Stimulated activated CD8-positive, alpha-beta memory T cell treated with anti-CD3 and anti-CD28 coated beads, Interleukin-7, amount 100 ng/mL, for 1 hour (primary cell): ENCODE measurements at places on chromosomes 11 and 22.

DNA sequence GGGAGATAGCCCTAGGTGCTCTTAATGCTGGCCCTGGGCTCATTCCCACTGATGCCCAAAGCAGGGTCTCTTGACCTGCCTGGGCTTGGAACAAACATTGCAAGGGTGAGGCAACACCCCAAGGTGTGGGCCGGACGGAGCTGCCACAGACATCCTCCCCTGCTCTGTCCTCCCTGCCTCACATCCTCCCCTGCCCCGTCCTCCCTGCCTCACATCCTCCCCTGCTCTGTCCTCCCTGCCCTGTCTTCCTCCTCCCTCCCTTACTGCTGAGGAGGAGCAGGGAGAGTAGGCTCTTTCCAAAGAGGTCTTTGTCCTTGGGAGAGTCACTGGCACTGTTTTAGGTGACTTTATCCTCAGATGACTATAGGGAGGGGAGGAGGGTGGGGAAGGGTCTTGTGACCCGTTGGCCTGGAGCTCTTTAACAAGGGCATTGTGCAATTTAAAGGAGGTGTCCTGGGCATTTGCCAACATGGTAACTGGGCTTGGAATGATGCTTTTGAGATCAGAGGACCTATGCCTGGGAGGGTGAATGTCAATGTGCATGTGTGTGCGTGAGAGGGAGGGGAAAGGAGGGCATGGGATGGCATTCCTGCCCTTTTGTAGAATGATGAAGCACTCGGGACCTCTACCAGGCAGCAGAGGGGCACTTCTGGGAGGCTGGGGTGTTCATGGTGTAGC lies 700 bp downstream of the FAM180B start:
- no peak for DNase-seq

DNA sequence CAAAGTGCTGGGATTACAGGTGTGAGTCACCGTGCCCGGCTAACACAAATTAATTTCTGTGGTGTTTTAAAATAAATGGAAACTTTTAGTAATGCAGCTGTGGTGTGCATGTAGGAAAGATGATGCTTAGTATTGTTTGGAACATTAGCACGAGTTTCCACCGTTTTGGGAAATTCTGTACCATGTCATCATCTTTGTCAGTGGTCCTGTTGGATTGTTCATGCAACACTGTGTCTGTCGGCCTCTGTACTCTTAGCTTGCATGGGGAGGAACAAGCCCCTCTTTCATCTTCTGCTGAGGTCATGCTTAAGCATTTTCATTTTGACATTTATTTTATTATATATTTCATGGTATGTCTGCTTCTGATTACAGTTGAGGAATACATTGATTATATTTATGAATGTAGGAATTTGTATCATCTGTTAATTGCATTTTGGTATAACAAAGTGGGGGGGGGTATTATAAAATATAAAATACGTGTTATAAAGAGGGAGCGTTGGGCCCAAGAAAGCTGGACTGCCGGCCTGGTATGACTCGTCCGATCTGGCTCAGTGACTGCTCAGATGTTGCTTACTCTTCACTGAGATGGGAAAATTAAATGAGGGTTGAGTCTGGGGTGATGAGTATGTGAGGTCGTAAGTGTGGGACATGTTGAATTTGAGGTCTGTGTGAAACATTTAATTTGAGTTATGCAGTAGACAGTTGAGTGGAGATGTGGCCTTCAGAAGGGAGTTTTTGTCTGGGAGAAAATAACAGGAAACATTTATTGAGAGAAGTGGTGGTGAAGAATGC lies 28.7 kb downstream of the CECR2 start:
- no peak for DNase-seq

DNA sequence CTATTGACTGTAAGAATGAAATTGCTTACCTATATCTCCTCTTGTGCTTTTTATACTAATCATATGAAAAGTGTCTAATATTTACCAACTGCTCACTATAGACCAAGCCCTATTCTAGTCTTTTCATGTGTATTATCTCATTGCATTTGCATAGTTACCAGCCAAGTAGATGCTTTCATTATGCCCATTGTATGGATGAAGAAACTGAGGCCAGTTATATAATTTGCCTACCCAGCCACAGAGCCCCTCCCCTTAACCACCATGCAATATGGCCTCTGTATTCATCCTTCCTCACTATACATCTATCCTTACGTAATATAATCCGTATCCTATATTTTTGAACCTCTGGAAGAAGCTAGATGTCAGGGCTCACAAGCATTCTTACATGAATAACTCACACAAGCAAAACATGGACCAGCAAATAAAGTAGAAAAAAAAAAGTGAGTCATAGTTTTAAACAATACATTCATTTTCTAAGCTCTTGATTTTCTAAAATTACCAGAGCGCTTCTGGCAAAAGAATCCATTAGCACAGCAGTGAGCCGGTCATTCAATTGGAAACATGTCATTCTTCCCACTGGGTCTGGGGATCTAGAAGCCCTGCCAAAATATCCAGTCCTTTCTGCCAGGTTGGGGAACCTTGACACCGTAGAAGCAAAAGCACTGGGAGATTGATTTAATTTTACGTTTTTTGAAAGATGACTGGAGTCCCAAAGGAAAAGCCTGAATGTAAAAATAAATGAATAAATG lies 80.0 kb downstream of the C11orf91 start:
- no peak for DNase-seq

- peak; percentile 60 for DNase-seq
Observed at GRCh38 chr11:47373876-47374719, 4.2 kb downstream of the SPI1 start.

DNA sequence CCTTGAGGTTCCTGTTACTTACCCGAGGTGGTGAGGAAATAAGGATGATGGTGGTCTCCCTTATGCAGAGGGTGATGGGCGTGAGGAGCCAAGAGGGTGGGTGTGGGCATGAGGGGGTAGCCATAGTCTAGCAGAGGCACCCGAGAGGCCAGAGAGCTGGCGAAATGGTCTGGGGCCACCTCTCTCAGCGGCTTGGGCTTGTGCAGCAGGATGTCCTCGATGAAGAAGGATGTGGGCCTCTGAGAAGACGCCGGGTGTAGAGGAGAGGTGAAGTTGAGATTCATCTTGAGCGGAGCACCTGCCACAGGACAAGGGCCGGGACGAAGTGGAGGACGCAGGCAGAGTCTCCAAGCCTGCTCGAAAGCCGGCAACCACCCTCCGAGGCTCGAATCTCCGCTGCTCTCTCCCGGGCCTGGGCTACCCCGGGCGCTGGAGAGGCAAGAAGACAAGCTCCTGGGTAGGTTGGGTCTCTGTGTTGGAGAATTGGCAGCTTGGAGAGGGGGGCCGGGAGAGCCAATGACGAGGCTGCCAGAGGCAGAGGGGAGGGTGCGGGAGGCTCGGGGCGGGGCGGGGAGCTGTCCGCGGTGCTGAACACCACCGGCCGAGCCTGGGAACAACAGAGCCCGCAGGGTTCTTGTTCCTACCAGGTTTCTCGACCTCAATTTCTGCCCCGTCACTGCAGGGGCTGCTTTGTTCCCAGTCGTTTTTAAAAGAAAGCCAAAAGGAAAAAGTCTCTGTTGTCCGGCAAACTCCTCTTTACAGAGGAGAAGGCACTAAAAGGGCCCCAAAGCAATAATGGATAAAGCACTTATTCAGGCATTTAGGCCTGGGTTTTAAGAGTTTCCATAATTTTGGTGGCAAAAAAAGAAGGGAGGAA lies at the start of gene BSX:
TSS of gene BSX (minus strand) at position 447 of the 877 bp plus-strand sequence. CDS start at position 284, 163 bp downstream.
- no peak for DNase-seq

DNA sequence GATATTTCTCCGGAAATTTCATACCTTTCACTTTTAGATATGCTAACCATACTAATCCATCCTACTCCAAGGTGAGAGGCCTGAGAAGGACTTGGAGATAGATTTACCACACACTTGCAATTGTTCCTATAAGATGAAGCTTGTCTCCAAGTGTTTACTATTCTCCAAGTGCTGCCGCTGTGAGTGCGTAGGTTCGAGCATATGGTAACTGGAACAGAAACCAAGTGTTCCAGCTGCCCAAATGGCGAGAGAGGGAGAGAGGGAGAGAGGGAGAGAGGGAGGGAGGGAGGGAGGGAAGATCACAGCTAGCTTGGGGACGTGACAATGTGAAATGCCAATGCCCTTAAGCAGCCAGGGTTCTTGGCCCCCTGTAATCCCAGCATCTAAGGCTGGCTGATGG lies 21.5 kb downstream of the ASCC2 start:
- no peak for DNase-seq

- DNase-seq = no peak
Observed at GRCh38 chr11:2399488-2400068, 972 bp upstream of the TSSC4 start.

- no peak for DNase-seq
Observed at GRCh38 chr11:128304666-128305485, 282.5 kb downstream of the ETS1 start.

DNA sequence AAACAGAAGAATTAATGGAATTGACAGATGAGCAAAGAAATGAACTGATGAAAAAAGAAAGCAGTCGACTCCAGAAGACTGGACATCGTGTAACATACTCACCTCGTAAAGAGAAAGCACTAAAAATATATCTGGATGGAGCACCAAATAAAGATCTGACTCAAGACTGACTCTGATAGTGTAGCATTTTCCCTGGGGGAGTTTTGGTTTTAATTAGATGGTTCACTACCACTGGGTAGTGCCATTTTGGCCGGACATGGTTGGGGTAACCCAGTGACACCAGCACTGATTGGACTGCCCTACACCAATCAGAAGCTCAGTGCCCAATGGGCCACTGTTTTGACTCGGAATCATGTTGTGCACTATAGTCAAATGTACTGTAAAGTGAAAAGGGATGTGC lies 52.4 kb downstream of the DKK3 start:
- no peak for DNase-seq

DNA sequence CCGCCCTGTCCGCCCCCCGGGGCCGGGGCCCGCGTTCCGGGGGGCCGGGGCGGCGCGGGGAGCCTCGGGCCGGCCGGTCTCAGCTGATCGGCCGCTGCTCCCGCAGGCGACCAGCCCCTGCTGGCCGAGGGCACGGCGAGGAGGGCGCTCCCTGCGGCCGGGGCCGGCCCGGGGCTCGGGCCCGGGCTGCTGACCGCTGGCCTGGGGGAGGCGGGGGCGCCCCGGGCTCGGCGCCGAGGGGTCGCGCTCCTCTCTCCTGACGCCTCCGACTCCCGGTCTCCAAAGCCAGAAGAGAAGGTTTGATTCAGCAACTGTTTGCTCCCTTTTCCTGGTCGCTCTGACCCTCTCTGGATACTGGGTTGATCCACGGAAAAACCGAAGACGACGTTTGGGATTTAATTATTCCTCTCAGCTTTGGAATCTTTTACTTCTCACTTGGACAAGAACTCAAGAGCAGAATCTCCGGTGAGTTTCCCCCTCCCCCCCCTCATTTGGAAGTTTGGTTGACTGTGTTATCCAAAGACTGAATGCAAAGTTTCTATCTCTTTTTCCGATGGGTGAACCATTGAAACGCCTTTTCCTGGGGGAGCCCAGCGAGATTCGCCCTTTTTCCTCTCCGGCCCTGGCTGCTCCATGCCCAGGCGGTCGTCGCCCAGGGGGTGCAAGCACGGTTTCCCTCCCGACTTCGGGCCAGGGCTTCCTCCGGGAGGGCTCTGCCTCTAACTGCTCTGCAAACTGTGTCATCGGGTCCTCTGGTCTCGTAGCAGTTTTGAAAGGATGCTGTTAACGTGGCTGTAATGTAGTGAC lies 725 bp downstream of the KDM2A start:
- no peak for DNase-seq
